Naive thymus-derived CD8-positive, alpha-beta T cell (primary cell): ENCODE measurements at places on chromosomes 13 and 19.
A peak's percentile ranks its signal among the peaks of the same experiment; 100 is the strongest.

GRCh38 chr13:35646056-35646774, 169.7 kb upstream of the MAB21L1 start:
- DNase-seq = no peak

- no peak for DNase-seq
These were observed 261.6 kb downstream of the SLITRK6 start for GRCh38 chr13:85537601-85538000.

GRCh38 chr19:50512112-50512998, 1.4 kb downstream of the ASPDH start:
- no peak for DNase-seq

GRCh38 chr19:13926715-13927114, 11.5 kb downstream of the PODNL1 start:
- no peak for DNase-seq

- no peak for DNase-seq
These were observed 15.4 kb upstream of the KPTN start for GRCh38 chr19:47499371-47499770.

- DNase-seq = no peak
These were observed 342.7 kb upstream of the TMTC4 start for GRCh38 chr13:101017123-101017872.

- DNase-seq = peak; percentile 52
These were observed 38.6 kb downstream of the LIG4 start for GRCh38 chr13:108176685-108177274.

DNA sequence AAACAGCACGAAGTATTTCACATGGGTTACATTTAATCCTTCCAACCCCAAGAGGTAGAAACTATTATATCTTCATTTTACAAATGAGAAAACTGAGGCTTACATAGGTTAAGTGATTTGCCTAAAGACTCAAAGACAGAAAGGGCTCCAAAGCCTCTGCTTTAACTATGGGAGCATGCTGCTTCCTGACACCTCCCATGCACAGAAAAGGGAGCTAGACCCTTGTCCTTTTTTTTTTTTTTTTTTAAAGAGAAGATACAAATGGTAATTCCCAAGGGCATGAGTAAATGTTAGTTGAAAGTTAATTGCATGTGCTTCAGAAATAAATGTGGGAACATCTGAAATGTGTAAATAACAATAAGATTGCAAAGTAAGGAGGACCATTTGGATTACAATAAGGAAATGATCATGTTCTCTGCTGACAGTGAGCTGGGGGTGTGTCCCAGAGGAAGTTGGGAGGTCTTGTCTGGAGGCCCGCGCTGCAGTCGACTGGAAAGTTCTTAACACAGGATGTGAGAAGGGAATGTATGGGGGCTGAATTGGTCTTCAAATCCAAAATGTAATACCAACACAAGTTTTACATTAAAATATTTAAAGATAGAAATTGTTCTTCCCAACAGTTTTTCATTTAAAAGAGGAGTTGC, 500.3 kb downstream of the KLF12 start:
- DNase-seq = no peak

DNA sequence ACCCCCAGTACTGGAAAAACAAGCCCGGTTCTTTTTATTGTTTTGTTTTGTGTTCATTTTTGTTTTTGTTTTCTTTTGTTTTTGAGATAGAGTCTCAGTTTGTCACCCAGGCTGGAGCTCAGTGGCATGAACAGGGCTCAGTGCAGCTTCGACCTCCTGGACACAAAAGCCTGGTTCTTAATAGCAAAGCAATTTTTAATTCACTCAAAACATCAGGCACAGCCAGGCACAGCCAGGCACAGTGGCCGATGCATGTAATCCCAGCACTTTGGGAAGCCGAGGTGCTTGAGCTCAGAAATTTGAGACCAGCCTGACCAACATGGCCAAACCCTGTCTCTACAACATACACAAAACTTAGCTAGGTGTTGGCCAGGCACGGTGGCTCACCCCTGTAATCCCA, 30.7 kb downstream of the INSR start:
- no peak for DNase-seq

- DNase-seq = no peak
These were observed 66.1 kb upstream of the DIAPH3 start for GRCh38 chr13:60229708-60230272.

DNA sequence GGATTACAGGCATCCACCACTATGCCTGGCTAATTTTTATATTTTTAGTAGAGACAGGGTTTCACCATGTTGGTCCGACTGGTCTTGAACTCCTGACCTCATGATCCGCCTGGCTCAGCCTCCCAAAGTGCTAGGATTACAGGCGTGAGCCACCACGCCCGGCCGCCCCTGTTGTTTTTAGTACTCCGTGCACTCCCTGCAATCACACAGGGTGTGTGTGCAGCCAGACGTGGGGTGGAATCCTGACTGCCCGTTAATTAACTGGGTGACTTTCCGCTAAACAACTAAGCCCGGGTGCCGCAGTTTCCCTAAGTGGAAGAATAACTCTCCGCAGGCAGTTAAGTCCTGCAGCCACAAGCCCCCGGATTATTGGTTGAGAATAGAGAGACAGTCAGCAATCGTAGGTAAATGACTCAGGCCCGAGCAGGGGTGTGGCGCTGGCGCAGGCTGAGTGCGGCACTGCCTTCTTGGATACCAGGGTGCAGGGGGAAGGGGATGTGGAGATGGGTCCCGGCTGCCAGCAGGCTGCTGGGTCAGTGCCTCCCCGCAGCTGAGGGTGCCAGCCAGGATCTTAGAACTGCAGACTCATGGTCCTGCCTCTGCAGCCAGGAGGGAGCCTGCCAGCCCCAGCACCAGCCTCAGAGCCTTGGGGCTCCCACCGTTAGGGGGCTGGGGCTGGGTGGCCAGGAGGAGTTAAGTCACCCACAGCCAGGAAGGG, 6.1 kb upstream of the FXYD3 start:
- no peak for DNase-seq

- DNase-seq = no peak
These were observed 45.0 kb downstream of the LACC1 start for GRCh38 chr13:43924549-43925245.

DNA sequence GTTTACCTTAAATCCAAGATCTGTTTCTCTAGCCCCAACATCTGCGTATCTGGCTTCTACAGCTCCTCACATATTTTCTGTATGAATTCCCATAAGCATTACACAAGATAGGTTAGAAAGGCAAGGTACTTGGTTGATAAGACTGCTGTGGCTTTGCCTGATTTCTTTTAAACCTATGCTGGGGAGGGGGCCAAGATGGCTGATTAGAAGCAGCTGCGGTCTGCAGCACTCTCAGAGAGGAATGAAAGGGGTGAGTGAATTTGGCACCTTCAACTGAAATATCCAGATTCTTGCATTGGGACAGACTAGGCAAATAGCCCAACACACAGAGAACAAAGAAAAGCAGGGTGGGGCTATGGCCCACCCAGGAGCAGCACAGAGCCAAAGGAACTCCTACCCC, 12.2 kb upstream of the DLEU7 start:
- DNase-seq = no peak

DNA sequence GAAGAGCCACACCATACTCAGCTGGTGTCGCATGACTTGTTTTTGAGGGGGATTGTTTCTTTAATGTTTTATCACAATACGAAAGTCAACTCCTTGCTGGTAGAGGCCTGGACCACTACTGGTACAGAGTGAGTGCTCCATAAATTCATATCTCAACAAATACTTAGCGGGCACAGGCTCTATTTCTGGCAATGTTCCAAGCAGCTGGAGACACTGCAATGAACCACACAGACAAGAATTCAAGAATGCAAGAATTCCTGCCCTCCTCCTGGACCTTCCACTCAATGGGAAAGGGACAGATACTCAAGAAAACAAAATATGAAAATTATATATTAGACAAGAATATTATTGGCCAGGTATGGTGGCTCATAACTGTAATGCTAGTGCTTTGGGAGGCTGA, 5.1 kb upstream of the FXYD5 start:
- no peak for DNase-seq

DNA sequence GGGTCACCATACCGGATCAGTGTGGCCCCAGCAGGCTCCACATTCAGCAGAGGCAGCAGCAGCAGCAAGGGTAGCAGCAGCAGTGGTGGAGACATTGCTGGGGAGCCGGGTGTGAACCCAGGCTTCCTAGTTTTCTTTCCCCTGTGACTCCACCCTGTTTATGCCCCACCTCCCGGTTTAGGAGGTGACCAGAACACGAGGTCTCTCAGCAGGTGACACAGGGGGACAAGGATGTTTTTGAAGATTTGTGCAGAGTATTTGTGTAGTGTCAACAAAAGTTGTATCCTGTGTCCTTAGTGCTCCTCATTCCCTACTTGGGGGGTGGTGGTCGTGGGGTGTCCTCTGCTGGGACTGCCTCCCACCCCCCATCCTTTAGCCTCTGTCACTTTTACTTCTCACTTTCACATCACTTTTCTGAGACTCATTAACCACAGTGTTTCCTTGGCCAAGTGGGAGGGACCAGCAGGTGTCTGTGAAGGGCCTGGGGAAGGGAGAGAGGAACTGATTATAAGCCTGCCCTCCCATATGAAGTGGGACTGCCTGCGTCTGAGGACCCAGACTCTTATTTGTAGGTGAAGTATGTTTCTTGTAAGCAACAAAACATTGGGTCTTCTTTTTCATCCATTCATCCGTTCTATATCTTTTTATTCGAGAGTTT, 15.6 kb upstream of the KCNC3 start:
- DNase-seq = no peak

- DNase-seq = no peak
These were observed 27.3 kb upstream of the EDDM13 start for GRCh38 chr19:56245121-56245740.

DNA sequence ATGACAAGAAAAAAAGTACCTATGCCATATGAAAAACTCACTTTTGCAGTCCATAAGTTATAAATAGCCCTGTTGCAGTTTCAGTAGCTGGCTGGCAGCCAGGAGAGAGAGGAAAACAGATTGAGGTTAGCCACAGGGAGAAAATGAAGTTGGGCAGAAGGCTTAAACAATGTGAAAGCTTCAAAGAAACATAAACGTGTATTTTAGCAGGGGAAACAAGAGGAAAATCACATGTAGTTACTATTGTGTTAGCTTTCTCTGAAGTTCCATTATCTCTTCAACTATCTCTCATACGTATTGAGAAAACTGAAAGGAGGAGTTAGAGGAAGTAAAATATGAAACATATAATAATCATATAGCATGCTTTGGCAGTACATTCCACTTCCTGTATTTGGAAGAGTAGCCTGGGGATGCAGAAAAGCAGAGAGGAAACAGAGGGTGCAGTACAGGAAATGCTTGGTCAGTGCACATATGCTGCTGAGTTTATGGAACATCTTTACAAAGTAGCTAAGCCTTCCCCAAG, 1551.1 kb downstream of the EFNB2 start:
- DNase-seq = peak; percentile 16

DNA sequence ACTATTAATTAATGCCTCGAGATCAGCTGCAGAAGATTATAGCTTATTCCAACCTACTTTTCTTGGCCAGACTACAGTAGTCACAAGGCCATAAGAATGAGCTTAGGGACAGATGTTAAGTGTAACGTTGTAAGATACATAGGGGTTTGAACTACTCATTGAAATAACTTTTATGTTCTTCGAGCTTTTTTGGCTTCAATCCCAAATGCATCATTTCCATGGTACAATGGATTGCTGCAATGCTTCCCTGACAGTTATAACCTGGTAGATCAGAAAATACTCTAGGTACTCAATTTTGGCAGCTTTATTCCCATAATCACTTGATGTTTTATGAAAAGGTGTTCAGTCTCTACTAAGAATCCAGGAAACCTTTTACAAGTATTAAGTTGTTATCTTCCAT, 2216.7 kb upstream of the PCDH20 start:
- DNase-seq = no peak

GRCh38 chr13:35349673-35350278, 126.7 kb downstream of the MAB21L1 start:
- no peak for DNase-seq

GRCh38 chr13:80400164-80400864, 59.4 kb upstream of the SPRY2 start:
- DNase-seq = no peak

DNA sequence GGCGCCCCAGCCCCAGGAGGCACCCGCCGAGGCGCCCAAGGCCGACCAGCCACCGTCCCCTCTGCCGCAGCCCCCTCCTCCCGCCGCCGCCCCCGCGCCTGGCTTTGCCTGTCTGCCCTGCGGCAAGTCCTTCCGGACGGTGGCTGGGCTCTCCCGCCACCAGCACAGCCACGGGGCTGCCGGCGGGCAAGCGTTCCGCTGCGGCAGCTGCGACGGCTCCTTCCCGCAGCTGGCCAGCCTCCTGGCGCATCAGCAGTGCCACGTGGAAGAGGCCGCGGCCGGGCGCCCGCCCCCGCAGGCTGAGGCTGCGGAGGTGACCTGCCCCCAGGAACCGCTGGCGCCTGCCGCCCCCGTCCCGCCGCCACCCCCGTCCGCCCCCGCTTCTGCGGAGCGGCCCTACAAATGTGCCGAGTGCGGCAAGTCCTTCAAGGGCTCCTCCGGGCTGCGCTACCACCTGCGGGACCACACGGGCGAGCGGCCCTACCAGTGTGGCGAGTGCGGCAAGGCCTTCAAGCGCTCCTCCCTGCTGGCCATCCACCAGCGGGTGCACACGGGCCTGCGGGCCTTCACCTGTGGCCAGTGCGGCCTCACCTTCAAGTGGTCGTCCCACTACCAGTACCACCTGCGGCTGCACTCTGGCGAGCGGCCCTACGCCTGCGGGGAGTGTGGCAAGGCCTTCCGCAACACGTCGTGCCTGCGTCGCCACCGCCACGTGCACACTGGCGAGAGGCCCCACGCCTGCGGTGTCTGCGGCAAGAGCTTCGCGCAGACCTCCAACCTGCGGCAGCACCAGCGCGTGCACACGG, 2.6 kb upstream of the NAT14 start:
- no peak for DNase-seq

- no peak for DNase-seq
These were observed 8.6 kb upstream of the FKRP start for GRCh38 chr19:46737298-46737654.

DNA sequence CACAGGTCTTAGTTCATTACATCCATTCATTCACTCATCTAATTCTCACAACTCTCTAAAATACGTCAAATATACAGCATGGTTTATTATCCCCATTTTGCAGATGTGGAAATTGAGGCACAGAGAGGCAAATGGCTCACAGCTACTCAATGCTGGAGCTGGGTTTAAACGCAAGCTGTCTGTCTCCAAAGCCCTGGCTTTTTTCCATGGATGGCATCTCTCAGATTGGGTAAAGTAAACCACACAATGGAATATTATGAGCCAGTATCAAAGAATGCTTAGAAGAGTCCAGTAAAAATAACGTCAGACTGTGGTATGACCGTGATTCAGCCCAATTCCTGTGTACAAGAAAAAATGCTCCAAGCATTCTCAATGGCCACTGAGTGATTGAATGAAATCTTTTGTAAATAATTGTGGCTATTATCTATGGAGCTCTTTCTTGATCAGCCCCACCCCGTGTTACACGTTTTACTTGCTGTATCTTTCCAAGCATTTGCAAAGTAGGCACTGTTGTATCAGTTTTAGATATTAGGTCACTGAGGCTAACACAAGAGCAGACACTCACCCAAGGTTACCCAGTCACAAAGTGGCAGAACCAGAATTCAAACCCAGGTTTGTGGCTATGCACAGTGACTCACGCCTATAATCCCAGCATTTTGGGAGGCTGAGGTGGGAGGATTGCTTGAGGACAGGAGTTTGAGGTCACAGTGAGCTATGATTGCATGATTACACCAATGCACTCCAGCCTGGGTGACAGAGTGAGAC, 5.5 kb upstream of the ACP7 start:
- no peak for DNase-seq

GRCh38 chr13:38473305-38473704, 123.7 kb downstream of the UFM1 start:
- DNase-seq = no peak

GRCh38 chr13:109605846-109606245, 180.5 kb downstream of the IRS2 start:
- no peak for DNase-seq

GRCh38 chr13:77370888-77371287, 44.0 kb upstream of the MYCBP2 start:
- no peak for DNase-seq

GRCh38 chr13:49400755-49401659, 42.9 kb downstream of the CAB39L start:
- DNase-seq = no peak
